Pancreas (tissue), 10 donors: ENCODE measurements at places on chromosomes 7 and 10.

DNA sequence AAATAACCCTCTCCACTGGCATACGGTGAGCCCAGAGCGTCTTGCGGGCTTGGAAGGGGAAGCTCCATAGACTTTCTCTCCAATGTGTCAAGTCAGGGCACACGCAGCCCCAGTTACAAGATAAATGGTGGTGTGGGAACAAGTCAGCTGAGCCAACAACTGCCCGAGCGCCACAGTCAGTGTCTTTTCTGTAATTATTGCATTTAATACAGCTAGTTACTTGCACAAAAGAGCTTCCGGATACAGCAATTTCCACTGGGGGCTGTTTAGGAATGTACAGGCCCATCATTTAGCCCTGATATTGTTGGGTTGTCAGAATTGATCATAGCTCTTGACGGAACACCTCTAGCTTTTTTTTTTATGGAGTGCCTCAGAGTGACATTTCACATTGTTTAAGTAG lies 193.5 kb upstream of the SP8 start:
- no peaks in the 10 kb centered on the region for H3K27me3 ChIP-seq
- no peak overlapping the region for H3K4me3 ChIP-seq
- H3K4me1 ChIP-seq, result peaks cover 4% of the 10 kb centered on the region
- H3K36me3 ChIP-seq, result no peaks in the 10 kb centered on the region
- no peak overlapping the region for H3K27ac ChIP-seq

DNA sequence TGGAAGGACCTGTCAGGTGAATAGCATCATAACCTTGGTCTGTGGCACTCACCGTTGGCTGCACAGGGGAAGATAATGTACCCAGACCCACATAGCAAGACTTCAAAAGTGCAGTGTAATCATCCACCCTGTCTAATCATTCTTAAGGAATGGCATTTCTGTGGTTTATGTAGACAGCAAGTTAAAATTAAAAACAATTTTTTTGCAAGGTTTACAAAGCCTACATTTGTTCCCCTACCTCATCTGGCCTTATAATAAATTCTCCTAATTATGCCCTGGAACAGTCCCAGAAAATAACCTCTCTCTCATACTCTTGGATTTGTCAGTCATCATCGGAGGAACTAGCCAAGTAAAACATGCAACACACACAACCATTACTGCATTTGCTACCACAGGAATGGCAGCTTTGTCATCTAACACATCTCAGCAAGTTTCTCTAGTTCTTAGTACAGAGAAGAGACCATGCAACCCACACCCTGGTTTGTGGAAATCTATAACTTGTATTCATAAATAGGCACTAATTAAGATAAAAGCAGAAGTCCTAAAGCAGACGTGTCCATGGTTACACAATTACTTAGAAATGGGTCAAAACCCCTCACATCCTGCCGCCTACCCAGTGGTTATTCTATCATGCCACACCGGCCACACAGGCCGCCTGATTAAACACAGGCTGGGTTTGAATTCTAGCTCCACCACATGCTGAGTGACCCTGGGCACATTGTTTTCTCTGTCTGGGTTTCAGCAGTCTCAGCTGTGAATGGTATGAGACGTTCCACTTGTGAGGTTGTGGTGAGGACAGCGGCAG lies 19.1 kb downstream of the ABLIM1 start:
- no peaks in the 10 kb centered on the region for H3K36me3 ChIP-seq

GRCh38 chr10:129850316-129850715 lies 113.8 kb downstream of the EBF3 start:
- H3K4me3 ChIP-seq, result no peak overlapping the region
- no peak overlapping the region for H3K27ac ChIP-seq
- H3K36me3 ChIP-seq, result no peaks in the 10 kb centered on the region
- no peak for DNase-seq
- H3K4me1 ChIP-seq, result peaks cover 10% of the 10 kb centered on the region

- no peaks in the 10 kb centered on the region for H3K36me3 ChIP-seq
- no peaks in the 10 kb centered on the region for H3K27me3 ChIP-seq
- DNase-seq, result no peak
- no peak overlapping the region for H3K4me3 ChIP-seq
- H3K27ac ChIP-seq, result no peak overlapping the region
These were observed 111.1 kb downstream of the ELMO1 start for GRCh38 chr7:37337522-37337921.

DNA sequence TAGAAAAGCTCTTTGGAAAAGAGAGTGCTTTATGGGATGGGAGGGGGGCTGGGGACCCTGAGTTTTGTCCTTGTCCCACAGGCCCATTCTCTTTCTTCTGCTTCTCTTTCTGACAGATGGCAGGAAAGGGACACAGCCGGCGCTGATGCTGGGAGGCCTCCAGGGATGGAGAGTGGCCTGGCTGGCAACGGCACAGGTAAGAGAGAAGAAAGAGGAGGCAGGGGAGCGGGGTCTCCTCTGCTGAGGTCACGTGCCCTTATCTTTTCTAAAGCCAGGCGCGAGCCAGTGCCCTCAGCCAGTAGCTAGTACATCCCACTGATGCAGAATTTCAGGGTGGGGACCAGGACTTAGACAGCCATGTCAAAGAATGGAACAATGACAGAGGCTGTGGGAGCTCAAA lies 9.2 kb downstream of the ZNF775 start:
- no peaks in the 10 kb centered on the region for H3K36me3 ChIP-seq
- H3K27ac ChIP-seq, result peak overlapping the region; percentile 50
- no peak for DNase-seq
- H3K4me1 ChIP-seq, result no peaks in the 10 kb centered on the region

DNA sequence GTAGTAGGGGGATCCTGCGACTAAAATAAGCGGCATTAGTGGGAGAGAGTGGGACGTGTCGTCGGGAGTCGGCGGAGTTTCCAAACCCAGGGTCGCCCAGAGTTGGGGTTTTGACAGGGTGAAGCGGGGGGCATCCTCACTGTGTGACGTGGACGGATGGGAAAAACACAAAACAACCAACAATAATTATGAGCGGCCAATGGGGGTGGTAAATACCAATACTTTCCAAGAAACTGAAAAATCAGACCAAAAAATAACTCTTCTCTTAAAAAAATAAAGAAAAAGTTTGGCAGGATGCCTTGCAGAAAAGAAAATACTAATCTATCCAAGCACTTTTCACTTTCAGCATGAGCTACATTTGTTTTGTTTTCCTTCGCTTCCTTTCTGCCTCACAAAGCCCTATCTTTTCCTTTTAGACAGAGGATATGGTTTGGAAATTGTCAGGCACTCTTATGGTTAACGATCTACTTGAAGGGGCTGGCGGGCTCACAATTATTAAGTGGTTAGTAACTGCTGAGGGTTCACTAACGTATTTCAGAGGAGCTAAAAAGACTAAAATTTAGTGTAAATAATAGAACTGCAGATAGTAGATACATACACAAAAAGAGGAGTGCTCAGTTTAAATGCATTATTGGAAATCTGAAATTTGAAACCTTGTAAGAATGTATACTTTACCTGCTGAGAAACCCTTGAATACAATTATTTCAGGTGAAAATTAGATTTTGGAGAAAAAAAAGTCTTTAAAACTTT lies 802 bp upstream of the CDK6 start:
- H3K4me3 ChIP-seq, result peak overlapping the region; percentile 79
- no peaks in the 10 kb centered on the region for H3K27me3 ChIP-seq
- H3K36me3 ChIP-seq, result no peaks in the 10 kb centered on the region
- DNase-seq, result no peak

DNA sequence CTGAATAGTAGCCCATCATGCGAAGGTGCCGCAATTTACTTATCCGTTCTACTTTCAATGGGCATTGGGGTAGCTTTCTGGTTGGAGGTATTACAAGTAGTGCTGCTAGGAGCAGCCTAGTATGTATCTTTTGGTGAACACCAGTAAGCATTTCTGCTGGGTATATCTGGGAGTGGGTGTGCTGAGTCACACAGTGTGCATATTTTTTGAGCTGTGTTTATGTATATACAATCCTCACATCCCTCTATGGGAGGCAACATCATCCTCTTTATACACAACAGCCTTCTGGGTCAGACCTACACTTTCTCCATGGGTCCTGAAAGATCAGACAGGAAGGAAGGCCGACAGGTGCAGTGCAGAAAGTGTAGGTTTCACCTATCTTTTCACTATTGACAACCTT lies 36.3 kb downstream of the PYROXD2 start:
- no peaks in the 10 kb centered on the region for H3K36me3 ChIP-seq
- no peaks in the 10 kb centered on the region for H3K27me3 ChIP-seq
- no peak for DNase-seq
- no peaks in the 10 kb centered on the region for H3K4me1 ChIP-seq
- no peak overlapping the region for H3K27ac ChIP-seq
- no peak overlapping the region for H3K4me3 ChIP-seq

DNA sequence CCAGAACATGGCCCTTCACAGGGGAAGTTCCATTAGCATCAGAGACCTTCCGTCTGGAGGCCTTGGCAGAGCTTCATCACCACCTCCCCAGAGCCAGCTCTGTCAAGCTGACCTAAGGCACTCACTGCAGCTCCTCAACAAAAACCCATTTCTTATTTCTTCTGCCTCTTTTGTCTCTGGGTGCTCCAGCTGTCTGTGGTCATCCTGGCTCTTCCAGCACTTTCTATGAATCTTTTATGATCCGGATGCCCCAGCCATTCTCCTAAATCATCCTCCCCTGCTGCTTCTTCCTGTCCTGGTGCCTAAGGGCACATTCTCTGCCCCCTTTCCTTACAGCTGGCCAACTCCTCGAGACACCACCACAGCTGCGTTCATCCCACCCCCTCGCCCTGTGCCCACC lies 171.7 kb upstream of the INSYN2A start:
- H3K36me3 ChIP-seq, result no peaks in the 10 kb centered on the region
- H3K27me3 ChIP-seq, result no peaks in the 10 kb centered on the region
- no peak overlapping the region for H3K27ac ChIP-seq
- no peak for DNase-seq
- no peaks in the 10 kb centered on the region for H3K4me1 ChIP-seq
- H3K4me3 ChIP-seq, result no peak overlapping the region

DNA sequence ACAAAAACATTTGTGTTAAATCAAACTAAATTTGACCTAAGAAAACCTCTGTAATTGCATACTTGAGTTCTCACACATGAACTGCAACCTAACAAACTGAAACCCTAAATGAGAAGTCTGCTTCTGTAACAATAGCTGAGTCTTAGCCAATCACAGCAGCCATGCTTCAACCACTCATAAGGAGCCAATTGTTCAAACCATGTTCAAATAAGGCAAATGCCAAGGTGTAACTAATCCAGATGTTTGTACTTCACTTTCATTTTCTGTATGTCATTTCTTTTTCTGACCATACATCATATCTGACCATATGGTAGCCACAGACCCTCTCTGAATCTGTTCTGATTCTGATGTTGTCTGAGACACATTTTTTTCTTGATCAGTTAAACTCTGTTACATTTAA lies 47.5 kb upstream of the ANTXRL start:
- H3K27ac ChIP-seq, result no peak overlapping the region
- no peaks in the 10 kb centered on the region for H3K36me3 ChIP-seq
- H3K4me1 ChIP-seq, result no peaks in the 10 kb centered on the region
- no peak overlapping the region for H3K4me3 ChIP-seq

DNA sequence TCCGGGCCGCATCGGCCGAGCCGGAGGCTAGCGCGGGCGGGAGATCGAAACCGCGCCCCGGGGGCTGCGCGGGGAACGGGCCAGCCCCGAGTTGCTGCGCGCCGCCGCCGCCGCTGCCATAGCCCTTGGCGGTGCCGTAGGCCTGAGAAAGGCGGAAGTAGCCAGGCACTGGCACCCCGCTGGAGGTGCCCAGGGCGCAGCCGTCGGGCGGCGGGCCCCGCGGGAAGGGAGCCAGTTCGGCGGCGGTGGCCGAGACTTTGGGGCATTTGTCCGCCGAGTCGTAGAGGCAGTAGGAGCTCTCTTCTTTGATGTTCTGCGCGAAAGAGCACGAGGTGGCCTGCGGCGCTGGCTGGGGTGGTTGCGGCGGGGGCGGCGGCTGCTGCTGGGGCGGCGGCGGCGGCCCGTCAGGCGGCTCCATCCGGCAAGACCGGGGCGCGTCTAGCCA lies 587 bp downstream of the HOXA10 start:
- peak overlapping the region; percentile 24 for H3K4me3 ChIP-seq
- peaks cover 88% of the 10 kb centered on the region for H3K27me3 ChIP-seq
- H3K27ac ChIP-seq, result no peak overlapping the region
- H3K4me1 ChIP-seq, result no peaks in the 10 kb centered on the region

- H3K27me3 ChIP-seq, result no peaks in the 10 kb centered on the region
- H3K4me3 ChIP-seq, result no peak overlapping the region
- no peak overlapping the region for H3K27ac ChIP-seq
- no peaks in the 10 kb centered on the region for H3K36me3 ChIP-seq
These were observed 203.9 kb downstream of the NXPH1 start for GRCh38 chr7:8637322-8637721.

GRCh38 chr7:42107484-42108240 lies 129.3 kb downstream of the GLI3 start:
- no peaks in the 10 kb centered on the region for H3K4me1 ChIP-seq
- no peak overlapping the region for H3K4me3 ChIP-seq
- H3K36me3 ChIP-seq, result no peaks in the 10 kb centered on the region
